ENCODE measurements at places on chromosomes 1 and 21.

DNA sequence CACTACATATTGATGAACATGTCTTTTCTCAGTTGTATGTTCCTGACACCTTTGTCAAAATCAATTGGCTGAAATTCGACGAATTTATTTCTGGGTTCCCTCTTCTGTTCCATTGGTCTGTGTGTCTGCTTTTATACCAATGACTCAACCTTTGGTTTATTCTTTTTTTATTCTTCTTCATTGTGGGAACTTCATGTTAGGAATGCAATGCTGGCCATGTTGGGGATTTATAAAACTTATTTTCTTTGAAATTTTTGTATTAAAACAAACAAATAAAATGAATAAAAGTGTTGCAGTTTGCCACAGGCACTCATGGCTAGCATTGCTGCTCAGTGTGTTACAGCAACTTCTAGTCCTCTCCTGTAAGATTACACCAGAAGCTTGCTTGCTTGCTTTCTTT lies 287.8 kb downstream of the DUSP10 start:
- DNase-seq: no peak

DNA sequence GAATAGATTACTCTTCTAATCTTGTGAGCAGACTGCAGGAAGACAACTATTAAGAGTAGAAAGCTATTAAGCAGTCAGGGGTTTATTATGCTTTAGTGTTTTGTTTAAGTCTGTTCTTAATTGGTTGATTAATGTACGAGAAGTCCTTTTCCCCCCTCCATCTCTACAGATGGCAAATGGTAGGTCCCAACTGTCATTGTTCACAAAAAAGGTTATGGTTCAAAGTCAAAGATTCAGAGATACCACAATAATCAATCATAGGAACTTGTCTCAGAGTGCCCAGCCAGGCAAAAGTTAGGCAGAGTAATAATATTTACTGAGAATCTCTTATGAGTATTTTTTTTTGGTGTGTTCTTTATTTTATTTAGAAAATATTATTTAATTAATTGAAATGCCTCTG lies 26.8 kb downstream of the NFIA start:
- no peak for DNase-seq

GRCh38 chr1:89081005-89081404 lies 16.0 kb upstream of the GBP1 start:
- DNase-seq: no peak

DNA sequence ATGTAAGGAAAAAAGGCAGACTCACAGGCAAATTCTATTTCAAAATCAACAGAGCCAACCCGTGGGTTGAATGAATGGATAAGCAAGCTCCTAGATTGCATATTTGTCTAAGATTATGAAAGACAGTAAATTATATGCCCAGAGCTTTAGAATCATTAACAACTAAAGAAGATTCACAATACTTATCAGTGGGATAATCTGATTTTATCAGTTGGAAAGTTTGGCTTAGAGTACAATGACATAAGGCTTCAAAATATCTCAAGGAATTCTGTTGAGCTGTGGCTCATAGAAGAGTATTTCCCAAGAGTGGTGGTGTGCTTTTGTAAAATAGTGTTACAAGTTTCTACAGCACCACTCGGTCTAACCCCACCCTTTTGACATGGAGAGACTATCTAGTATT lies 85.5 kb downstream of the ADAMTS1 start:
- DNase-seq: no peak

GRCh38 chr1:2894381-2895041 lies 93.0 kb upstream of the TTC34 start:
- DNase-seq: no peak

All from upper lobe of right lung (tissue), 1 donor.